ENCODE measurements at places on chromosomes 5 and 9. TPM values are rescaled to one million over a fixed set of nuclear protein-coding genes. Genes with fewer than 3 reads are reported as not detected.

The LCN10 gene
- total RNA-seq = 5.5 TPM

The AGXT2 gene
- total RNA-seq = not detected

The TNFSF8 gene
- total RNA-seq = 3.1 TPM

The LEAP2 gene
- 2.9 TPM for total RNA-seq

The CDH9 gene
- total RNA-seq = not detected

The FNIP1 gene
- total RNA-seq = 39.4 TPM

The TAL2 gene
- total RNA-seq = not detected

The TAF11L8 gene
- not detected for total RNA-seq

The ADGRD2 gene
- total RNA-seq = not detected

All from sciatic nerve (tissue), 2 donors.